AG08395 (cell line): ENCODE measurements at places on chromosomes 11 and 22.

DNA sequence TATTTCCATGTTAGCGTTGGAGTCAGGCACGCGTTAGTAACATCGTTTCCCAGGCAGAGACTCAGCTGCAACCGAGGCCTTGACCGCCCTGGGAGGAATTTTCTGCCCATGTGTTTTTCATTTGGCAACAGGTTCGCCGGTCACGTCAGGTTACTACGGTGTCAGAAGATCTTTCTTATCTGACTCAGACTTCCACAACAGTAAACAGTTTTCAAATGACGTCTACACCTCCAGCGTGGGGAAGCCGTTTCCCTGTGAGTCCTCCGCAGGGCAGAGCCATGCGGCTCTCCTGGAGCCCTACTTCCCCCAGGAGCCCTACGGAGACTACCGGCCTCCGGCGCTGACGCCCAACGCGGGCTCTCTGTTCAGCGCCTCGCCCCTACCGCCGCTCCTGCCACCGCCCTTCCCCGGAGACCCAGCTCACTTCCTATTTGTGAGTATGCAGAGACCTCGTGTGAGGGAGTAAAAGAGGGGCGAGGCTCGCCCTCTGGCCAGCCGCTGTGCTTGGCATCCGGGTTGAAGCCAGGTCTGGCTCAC, 14.3 kb upstream of the POU2AF3 start:
- no peak for DNase-seq

DNA sequence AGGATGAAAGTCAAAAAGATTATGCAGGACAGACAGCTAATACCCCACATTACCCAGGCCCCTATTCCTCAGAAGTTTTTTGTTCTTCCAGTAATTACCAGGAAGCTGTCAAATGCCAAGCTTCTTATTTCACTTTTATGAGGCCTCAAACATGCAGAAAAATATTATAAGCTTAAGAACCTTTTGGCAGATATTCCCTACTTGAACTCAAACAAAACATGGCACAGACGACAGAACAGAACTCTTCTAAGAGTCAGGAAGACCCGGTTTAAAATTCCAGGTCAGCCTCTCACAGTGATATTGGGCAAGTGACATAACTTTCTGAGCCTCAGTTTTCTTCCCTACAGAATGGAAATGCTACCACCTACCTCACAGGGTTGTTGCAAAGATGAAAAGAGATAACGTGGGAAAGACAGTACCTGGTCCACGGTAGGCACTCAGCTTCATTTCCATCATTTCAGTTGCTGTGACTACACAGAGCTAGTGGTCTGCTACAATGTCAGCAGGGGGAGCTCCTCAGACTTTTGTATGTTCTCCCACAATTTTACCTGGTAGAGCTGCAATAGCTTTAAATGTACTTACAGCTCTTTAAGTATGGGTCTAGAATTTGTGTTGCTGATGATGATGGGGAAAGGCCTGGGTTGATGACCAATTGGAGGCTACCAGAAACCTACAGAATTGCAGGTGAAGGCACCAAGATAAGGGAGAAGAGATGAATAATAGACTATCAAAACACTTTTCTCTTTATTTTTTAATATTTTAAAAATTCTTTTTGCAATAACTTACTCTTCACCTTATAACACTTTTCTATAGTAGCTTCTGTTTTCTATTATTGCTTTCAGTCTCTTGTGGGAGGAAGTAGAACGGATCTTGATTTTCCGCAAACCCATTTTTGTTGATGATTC, 98.3 kb upstream of the CHRM4 start:
- DNase-seq: peak; percentile 33

- DNase-seq: no peak
Observed at GRCh38 chr22:19957445-19957844, 15.8 kb upstream of the TXNRD2 start.

GRCh38 chr11:69699213-69699612, 4.6 kb downstream of the FGF19 start:
- DNase-seq: peak; percentile 54

DNA sequence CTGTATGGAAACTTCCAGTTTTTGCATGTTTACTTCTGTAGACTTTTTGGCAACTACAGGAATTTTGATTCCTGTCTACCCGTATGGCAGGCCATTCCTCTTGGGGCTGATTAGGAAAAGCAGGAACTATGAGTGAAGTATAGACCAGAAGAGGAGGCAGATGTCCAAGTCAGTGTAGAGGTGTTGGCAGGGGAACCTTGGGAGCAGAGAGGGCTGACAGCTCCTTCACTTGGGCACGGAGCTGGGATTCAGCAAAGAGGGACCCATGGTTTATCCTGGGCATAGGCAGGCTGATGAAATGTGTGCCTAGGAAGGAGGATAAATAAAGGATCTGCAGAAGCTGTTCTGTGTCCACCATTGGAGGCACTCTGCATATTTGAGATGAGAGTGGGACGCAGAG, 33.1 kb downstream of the TREH start:
- DNase-seq: no peak

GRCh38 chr11:16030664-16031063, 325.7 kb downstream of the SOX6 start:
- no peak for DNase-seq

DNA sequence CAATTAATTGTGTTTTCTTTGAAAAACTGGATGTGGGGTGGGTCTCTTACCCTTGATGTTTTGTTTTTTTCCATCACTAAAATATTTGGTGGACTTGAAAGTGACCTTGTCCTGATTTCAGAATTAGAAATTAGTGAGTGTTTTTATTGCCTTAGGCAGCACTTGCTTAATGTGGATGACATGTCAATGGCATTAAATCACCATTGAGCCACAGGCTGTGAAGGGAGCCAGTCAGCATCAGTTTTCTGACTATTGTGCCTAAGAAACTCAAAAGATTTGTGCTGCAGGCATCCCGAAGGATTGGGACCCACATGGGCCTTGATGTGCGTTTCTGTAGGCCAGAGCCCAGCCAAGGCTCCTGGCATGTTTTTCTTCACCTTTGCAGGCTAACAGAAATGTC, 53.8 kb downstream of the SWAP70 start:
- no peak for DNase-seq
